Esophagus muscularis mucosa (tissue), 4 donors: ENCODE measurements at places on chromosomes 6 and 20. TPM values are rescaled to one million over a fixed set of nuclear protein-coding genes. Genes with fewer than 3 reads are reported as not detected.

DNA sequence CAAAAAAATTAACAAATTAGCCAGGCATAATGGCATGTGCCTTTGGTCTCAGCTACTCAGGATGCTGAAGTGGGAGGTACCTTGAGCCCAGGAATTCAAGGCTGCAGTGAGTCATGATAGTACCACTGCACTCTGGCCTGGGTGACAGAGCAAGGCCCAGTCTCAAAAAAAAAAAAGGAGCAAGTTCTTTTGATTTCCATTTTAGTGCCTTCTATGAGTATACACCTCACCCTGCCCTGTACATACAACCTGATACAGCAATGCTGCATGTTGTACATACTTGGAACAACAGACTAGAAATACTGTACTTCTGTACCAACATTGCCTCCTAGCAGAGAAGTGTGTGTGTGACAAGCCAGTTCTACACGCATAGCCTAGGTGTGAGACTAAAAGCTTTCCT, 97.3 kb upstream of the CARMIL1 start:
- no peak overlapping the region for H3K4me3 ChIP-seq
- no peaks in the 10 kb centered on the region for H3K36me3 ChIP-seq
- no peak for DNase-seq
- no peaks in the 10 kb centered on the region for H3K27me3 ChIP-seq
- H3K4me1 ChIP-seq, result peaks cover 6% of the 10 kb centered on the region

- H3K27me3 ChIP-seq, result no peaks in the 10 kb centered on the region
- H3K4me1 ChIP-seq, result no peaks in the 10 kb centered on the region
- no peaks in the 10 kb centered on the region for H3K36me3 ChIP-seq
Observed at GRCh38 chr6:113512576-113512975, 344.6 kb upstream of the MARCKS start.

DNA sequence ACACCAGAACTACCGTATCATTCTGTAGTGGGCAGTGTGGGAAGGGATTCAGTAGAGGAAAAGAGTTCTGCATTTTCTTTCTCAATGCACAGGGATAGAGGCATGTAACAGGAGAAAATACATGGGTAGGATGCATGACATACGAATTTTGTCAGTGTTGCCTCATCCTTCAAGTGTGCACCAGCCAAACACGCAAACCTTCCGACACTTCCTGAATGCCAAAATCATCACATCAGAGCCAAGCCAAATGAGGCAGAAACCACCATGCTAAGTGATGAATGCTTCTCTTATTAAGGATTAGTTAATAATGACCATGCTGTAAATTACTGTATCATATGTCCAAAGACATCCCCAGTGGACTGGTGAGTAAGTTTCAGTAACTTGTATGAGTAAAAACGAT, 27.3 kb downstream of the RAMACL start:
- no peaks in the 10 kb centered on the region for H3K36me3 ChIP-seq
- peaks cover 34% of the 10 kb centered on the region for H3K4me1 ChIP-seq
- no peak overlapping the region for H3K27ac ChIP-seq
- DNase-seq, result no peak
- no peak overlapping the region for H3K4me3 ChIP-seq
- H3K27me3 ChIP-seq, result no peaks in the 10 kb centered on the region

GRCh38 chr6:56096541-56096940, 150.8 kb downstream of the COL21A1 start:
- H3K4me1 ChIP-seq, result no peaks in the 10 kb centered on the region
- no peak overlapping the region for H3K27ac ChIP-seq
- no peaks in the 10 kb centered on the region for H3K27me3 ChIP-seq
- H3K4me3 ChIP-seq, result no peak overlapping the region
- DNase-seq, result no peak

- H3K27ac ChIP-seq, result no peak overlapping the region
- H3K36me3 ChIP-seq, result peaks cover 13% of the 10 kb centered on the region
- DNase-seq, result peak; percentile 45
- H3K4me3 ChIP-seq, result no peak overlapping the region
- no peaks in the 10 kb centered on the region for H3K27me3 ChIP-seq
- H3K4me1 ChIP-seq, result peaks cover 65% of the 10 kb centered on the region
Observed at GRCh38 chr20:58659841-58660240, 8.8 kb downstream of the STX16 start.

DNA sequence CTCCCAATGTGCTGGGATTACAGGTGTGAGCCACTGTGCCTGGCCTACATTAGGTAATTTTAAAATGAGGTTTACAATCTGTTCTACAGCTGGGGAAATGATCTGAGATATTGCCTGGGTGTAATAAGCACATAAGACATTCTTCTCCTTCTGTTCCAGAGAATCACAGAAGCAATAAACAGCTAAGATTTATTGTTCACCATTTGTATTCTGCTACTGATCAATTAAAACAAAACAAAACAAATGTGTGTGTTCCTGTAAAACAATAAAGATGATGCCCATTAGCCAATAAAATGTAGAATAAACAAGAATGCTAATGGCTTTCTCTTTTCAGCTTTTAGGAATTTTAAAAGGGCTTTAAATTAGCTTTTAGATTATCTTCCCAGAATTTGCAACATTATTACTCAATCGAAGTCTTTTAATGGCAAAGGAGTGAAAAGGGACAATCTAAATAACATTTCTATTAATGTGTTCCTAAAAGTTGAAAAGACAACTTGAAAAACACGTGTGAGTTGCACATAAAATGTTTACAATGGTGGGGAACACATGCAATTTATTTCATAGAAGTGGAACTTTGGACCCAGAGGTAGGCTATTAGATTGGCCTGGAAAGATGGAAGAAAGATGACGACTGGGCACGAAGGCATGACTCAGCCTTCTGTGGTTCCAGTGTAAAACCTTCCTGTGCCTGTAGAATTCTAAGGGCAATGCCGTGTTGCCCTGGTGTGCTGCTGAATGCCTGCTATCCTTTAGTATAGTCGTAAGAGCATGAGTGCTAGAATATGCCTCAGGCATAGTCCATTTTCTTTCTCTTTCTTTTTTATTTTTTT, 29.0 kb upstream of the DEK start:
- H3K27me3 ChIP-seq, result no peaks in the 10 kb centered on the region
- DNase-seq, result no peak
- no peaks in the 10 kb centered on the region for H3K36me3 ChIP-seq
- no peaks in the 10 kb centered on the region for H3K4me1 ChIP-seq

DNA sequence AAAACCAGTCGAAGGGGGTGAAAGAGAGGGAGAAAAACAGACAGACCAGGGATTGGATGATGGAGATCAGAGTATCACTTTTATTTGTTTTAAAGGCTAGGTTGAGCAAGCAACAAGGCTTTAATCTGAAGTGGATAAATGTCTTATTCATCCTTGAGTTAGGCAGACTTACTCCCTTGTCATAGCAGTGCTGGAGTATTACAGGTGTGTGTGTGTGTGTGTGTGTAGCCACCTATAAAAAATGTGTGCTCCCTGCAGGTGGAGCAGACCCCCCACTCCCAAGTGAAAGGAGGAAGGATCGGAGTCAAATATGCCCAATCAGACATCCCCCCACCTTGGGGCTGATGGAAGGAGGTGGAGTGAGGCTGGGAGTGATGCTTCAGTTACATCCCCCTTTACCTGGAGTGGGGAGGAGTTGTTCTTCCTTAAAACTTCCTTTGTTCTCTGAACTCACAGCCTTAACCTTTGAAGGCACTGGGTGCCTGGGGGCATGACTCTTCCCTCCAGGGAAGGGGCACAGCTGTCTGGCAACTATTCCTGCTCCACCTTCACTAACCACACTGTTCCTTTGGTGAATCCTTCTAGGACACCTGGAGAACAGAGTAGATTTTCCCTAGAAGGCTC, 27.3 kb downstream of the PTK7 start:
- no peak overlapping the region for H3K4me3 ChIP-seq
- H3K27me3 ChIP-seq, result no peaks in the 10 kb centered on the region
- no peaks in the 10 kb centered on the region for H3K36me3 ChIP-seq
- no peaks in the 10 kb centered on the region for H3K4me1 ChIP-seq
- no peak for DNase-seq

- H3K36me3 ChIP-seq, result no peaks in the 10 kb centered on the region
- no peaks in the 10 kb centered on the region for H3K4me1 ChIP-seq
- DNase-seq, result no peak
- H3K27me3 ChIP-seq, result no peaks in the 10 kb centered on the region
- H3K4me3 ChIP-seq, result no peak overlapping the region
Observed at GRCh38 chr6:117960877-117961276, 53.8 kb downstream of the SLC35F1 start.

DNA sequence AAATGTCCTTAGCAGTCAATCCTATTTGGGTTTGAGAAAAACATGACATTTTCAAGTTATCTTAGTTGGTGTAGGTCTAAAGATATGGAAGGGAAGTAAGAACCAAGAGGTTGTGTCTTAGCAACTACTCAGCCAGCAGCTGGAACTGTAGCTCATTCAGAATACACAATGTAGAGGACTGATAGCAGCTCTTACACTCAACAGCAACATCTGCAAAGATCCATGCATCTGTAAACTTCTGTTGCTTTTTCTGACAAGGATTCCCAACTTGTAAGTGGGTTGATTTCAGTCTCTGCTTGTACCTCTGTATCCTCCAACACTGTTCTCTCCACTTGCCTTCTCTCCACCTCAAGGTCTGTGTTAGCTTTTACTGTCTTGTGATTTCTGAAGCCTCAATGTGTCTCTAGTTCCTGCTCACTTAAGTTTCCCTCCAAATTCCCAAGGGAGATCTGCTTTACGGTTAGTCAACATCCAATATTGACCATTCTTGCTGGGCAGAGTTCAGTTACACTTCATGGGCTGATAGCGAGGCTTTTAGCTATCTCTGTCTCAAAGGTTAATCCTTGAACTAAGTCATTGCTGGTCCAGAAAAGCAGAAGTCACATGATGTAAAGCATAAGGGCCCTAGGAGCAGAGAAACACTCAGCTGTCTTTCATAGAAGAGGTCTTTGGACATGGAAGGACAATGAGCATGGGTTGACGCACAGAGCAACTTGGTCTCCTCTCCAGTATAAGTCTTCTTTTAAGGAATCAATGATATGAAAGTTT, 71.6 kb upstream of the LGSN start:
- H3K4me1 ChIP-seq, result no peaks in the 10 kb centered on the region
- H3K4me3 ChIP-seq, result no peak overlapping the region
- no peaks in the 10 kb centered on the region for H3K27me3 ChIP-seq
- H3K27ac ChIP-seq, result no peak overlapping the region
- DNase-seq, result no peak
- H3K36me3 ChIP-seq, result no peaks in the 10 kb centered on the region

DNA sequence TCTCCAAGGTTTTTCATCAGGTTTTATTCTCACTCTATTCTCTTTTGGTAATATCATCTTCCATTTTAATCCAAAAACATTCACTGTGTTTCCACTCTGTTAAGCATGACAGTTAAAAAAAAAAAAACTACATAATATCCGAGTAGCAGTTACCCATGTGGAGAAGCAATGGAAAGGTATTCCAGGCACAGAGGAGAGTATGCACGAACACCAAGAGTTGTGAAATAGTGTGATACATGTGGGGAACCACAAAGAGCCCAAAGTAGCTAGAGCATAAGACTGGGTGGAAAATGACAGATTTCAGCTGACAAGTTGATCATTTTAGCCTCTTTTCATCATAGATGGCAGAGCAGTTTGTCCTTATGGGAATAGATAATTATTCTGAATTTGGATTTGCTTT, 19.9 kb upstream of the FBXL4 start:
- no peaks in the 10 kb centered on the region for H3K27me3 ChIP-seq
- no peak overlapping the region for H3K27ac ChIP-seq
- H3K4me3 ChIP-seq, result no peak overlapping the region
- H3K36me3 ChIP-seq, result no peaks in the 10 kb centered on the region
- DNase-seq, result no peak

DNA sequence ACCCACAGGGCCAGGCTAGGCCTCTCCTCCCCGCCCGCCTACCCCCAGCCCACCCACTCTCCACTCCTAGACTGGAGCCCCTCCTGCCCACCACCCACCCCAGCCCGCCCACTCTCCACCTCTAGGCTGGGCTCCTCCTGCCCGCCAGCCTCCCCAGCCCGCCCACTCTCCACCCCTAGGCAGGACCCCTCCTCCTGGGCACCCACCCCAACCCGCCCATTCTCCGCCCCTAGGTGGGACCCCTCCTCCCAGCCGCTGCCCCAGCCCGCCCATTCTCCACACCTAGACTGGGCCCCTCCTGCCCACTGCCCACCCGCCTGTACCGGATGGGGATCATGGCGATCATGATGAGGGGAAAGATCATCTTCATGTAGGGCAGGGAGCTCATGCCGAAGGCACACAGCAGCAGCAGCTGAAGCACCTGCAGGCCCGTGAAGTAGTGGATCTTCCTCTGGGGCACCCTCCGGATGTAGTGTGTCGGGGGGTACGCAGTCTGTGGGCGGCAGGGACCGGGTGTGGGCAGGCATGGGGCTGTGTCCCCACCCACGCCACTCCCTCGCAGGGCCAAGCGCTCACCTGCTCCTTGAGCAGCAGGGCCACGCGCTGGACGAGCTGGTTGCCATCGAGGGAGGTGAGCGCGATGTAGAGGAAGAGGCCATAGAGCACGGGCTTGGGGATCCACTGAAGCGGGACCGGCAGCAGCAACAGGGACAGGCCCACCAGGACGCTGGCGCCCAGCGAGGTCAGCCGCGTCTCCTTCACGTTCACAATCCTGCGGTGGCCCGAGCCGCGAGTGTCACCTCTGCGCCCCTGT, 10.8 kb downstream of the SLC4A11 start:
- H3K27ac ChIP-seq, result no peak overlapping the region
- no peak for DNase-seq
- H3K4me3 ChIP-seq, result no peak overlapping the region
- H3K4me1 ChIP-seq, result no peaks in the 10 kb centered on the region

DNA sequence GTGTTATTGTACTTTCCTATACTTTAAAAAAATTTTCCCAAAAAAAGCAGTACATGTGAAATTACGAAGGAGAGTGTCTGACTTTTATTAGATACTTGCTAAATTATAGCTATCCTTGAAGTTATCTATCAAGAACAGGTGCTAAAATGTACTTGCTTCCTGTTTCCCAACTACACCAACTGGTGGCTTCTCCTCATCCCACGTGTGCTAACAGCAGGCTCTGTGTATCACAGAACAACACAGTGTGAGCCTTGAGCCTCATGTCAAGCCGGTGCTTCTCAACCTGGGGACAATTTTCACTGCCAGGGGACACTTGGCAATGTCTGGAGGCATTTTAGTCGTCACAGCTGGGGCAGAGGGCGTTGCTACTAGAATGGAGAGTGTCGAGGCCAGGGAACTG, 36.2 kb upstream of the CDYL start:
- no peaks in the 10 kb centered on the region for H3K27me3 ChIP-seq
- H3K4me1 ChIP-seq, result no peaks in the 10 kb centered on the region
- DNase-seq, result no peak
- no peak overlapping the region for H3K4me3 ChIP-seq

- H3K27ac ChIP-seq, result peak overlapping the region; percentile 48
- peak overlapping the region; percentile 35 for H3K4me3 ChIP-seq
- no peaks in the 10 kb centered on the region for H3K36me3 ChIP-seq
- H3K4me1 ChIP-seq, result peaks cover 36% of the 10 kb centered on the region
- H3K27me3 ChIP-seq, result no peaks in the 10 kb centered on the region
Observed at GRCh38 chr6:134177753-134178160, 125.3 kb upstream of the SLC2A12 start.

Gene KIAA0408
- 25.2 TPM for total RNA-seq

Gene CCN6
- total RNA-seq, result not detected

Gene NMBR
- total RNA-seq, result not detected

Gene ARMH2
- not detected for total RNA-seq
